NCI-H345 (cell line): ENCODE measurements at places on chromosomes 16 and 17.

GRCh38 chr17:32558997-32559650 is 72.3 kb downstream of the CDK5R1 start:
- DNase-seq, result no peak

GRCh38 chr16:10037751-10038150 is 144.5 kb downstream of the GRIN2A start:
- DNase-seq, result no peak

GRCh38 chr16:16149710-16150116 is 73.6 kb downstream of the ABCC6 start:
- DNase-seq, result no peak

DNA sequence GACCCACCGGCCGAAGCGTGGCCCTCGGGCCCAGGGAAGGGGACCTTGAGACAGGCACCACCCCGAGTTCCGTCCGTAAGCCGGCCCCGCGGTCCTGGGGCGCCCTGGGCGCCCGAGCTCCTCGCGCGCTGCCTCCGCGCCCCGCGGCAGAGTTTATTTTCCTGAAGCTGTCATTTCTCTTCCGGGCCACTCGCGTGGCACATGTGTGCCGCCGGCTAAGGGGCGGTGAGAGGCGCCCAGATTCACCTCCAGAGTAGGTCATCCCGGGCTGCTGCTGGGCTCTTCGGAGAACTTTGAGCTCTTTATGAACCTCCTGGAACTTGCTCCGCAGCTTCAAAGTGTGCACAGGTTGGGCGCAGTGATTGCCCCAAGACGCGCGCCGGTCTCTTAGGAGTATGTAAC is 489 bp downstream of the ZC3H18 start:
- DNase-seq, result no peak

DNA sequence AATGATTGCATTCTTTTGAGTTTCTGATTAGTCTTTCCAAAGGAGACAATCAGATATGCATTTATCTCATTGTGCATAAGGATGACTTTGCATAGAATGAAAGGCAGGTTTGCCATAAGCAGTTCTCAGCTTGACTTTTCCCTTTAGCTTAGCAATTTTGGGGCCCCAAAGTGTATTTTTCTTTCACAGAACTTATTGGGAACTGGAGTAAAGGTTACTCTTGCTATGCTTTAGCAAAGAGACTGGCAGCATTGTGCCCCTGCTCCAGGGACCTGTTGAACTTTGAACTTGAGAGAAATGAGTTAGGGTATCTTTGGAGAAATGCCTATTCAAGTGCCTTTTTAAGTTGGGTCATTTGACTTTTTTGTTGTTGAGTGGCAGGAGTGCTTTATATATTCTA is 17.0 kb downstream of the TAT start:
- DNase-seq, result no peak

DNA sequence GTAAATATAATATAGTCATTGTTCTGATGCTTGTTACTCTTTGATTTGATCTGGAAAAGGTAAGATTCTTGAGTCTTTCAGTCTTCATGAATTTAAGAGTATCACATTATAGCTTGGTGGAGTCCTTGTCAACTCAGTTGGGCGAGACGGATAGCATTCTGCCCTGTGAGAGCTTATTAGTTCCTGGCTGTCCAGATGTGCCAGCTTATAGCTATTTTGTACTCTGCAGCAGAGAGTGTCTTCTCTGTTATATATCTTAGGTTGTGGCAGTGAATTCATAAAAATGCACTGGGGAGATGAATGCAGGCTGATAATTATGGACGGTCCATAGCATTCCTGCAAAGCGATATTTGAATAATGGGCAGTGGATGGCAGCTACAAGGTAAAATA is 51.0 kb upstream of the CRISPLD2 start:
- DNase-seq, result no peak

DNA sequence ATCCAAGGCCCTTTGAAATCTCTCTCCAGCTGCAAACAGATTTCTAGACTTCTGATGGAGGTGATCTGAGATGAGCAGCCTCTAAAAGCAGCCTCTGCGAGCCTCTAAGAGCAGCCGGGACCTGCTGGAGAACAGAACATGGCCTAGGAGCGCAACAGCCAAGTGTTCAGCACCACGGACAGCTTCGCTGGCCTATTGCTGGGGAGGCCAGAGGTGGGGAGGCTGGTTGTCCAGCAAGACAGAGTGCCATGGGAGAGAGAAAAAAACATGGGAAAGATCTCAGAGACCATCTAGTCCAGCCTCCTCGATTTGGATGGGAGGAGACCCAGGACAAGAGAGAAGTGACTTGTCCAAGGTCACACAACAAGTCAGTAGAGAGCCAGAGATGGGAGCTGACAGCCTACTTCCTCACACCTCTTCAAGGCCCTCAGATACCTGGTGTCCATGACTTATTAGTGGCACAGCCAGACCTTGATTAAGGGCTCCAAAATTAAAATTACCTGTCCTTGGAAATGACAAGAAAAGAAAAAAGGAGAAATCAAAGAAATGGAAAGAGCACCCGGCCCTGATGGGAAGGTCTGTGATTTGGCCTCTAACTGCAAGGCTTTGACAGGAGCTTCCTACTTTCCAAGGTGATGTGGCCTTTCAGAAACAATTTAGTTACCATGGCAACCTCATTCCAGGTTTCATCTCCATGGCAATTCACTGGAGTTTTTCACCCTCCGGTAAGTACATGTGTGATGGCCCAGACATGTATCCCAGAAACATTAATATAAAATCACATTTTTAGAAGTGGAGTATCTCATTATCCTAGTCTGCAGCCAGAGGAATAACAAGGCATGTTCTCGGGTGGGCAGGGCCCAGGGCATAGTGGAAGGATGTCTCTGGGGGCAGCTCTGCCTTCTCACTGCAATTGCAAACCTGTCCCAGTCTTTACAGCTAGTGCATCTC is 14.5 kb downstream of the RPRML start:
- no peak for DNase-seq
